Memory B cell (primary cell): ENCODE measurements at places on chromosomes 11 and 22.

- no peak for DNase-seq
These were observed 1.1 kb upstream of the MRGPRX4 start for GRCh38 chr11:18171377-18172000.

DNA sequence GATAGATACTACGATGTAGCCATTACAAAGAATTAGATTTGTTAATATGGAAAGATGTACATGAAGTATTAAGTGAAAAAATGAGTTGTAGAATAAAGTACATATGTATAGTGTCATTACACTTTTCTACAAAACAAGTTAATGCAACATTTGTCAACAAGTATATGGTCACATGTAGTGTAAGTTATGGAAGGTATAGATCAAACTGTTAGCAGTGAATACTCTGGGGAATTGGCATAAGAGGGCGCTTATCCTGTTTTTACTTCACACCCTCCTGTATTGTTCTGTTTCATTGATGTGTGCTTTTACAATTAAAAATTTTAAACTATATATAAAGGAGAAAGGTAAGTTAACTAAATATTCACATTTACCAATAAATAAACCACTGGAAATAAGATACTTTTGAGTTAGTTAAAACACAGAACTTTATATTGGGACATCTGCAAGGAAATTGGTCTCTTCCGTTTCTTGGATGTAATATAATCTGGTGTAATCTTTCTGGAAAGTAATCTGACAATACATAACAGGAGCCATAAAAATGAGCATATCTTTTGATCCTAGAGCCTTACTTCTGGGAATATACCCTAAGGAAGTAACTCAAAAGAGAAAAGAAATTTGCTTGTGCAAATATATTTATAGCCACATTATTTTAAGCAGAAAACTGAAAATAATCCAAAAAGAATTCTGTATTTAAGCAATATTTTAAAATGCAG is 34.5 kb downstream of the CSTPP1 start:
- DNase-seq, result no peak

- DNase-seq, result no peak
These were observed 47.4 kb downstream of the SNX19 start for GRCh38 chr11:130868721-130869390.

GRCh38 chr22:17732251-17732854 is 41.9 kb downstream of the BID start:
- DNase-seq, result no peak

DNA sequence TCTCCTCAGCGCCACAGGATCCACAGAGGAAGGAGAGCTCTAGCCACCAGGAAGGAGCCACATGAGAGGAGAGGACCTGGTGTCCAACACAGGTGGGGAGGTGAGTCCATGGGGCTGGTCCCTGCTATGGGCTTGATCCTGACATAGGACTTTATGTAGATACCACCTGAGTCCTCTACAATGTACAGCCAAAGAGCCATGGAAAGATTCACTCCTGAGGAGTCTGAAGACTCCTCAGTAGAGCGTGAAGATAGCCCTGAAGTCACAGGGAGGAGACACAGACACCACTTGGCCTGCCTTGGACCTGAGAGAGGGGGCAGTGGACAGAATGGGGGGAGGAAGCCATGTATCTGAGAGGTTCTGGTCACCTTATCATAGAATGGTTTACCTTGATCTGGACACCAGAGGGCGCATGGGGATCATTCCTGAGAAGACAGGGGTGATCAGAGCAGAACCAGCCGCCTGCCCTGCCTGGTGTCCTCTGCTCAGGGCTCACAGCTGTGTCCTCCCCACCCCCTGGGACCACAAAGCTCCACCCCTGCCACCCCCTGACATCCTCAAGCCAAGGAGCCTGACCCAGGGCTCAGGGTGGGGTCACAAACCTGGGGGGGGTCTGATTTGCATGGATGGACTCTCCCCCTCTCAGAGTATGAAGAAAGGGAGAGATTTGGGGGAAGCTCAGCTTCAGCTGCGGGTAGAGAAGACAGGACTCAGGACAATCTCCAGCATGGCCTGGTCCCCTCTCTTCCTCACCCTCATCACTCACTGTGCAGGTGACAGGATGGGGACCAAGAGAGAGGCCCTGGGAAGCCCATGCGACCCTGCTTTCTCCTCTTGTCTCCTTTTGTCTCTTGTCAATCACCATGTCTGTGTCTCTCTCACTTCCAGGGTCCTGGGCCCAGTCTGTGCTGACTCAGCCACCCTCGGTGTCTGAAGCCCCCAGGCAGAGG is 77.0 kb downstream of the ZNF280B start:
- DNase-seq, result peak; percentile 74

DNA sequence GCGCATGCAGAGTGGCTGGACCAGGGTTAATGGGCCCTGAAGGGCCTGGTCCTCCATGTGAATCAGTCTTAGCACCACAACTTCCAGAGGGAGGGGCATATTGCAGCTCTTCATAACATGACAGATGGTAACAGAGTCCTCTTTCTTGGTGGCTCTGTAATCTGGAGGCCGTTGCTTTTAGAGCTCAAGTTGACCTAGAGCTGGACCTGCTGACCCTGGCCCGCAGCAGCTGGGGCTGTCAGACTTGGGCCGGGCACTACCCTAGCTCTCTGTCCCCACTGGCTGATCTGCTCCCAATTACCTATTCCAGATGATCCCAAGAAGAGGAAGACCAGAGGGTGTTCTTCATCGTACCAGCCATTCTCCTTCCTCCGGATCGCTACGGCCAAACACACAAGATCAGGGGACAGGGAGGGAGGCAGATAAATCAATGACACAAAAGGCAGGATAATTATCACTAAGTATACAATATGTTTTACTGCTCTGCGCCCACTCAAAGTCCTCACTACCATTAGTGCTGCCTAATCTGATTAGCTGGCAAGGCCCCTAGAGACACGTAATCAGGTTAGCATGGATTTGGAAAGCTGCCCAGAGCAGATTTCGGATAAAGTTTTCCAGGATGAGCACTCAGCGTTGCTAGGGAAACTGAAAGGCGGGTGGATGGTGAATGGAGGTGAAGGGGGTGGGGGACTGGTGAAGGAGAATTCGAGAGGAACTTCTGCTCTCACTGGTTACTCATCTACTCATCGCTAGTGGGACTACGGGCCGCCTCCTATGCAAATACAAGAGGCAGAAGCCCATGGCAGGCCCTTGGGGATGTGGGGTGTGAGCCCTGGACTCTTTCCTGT is 64.5 kb upstream of the PHOX2A start:
- no peak for DNase-seq

GRCh38 chr11:82976786-82977185 is 75.2 kb downstream of the DDIAS start:
- DNase-seq, result no peak

GRCh38 chr22:44033694-44034093 is 9.6 kb downstream of the PARVB start:
- no peak for DNase-seq

DNA sequence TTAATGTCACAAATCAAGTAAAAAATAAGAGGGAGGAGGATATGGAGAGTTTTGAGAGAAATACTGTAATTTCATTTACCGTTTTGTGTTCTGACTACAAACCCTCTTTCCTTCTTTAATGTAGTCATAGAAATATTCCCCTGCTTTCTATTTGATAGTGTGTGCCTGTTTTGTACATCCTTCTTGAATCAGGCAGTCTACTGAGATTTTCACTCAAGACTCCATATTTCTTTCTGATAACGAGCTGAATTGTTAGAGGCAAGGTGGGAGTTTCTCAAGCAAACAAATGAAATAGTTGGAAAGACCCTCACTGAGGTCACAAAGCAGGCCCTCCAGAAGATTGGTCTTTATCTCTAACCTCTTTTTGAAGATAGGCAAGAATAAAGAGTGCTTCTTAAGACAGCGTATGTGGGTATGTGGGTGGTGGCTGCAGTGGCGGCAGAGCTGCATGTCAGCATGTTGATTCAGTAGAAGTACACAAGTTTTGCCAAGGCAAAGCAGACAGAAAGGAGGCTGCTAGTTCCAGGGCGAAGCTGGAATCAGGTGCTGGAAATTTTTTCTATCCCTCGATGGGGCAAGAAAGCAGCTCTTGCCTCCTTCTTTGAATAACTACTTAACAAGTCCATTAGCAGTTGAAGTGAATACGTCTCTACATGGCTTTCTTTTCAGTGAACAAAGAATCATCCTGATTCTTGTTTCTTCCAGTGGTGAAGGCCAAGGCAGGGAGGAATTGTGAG is 164.2 kb downstream of the FAM76B start:
- DNase-seq, result no peak

DNA sequence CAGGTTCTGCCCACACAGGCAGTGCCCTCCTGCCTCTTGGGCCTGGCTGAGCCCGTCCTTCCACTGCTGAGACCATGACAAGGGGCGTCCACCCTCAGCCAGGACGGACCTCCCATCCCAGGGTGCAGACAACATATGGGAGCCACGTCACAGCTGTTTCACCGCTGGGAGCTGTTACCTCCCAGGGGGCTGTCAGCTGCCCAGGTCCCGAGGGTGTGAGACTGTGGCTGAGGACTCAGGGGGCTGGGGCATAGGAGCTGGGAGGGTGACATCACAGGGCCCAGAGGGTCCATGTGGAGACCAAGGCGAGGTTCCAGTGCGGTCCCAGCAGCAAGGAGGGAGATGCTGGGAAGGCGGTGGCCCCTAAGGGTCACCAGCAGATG is 17.9 kb upstream of the CTSD start:
- no peak for DNase-seq

GRCh38 chr11:86129740-86130540 is 61.1 kb upstream of the PICALM start:
- DNase-seq, result no peak

DNA sequence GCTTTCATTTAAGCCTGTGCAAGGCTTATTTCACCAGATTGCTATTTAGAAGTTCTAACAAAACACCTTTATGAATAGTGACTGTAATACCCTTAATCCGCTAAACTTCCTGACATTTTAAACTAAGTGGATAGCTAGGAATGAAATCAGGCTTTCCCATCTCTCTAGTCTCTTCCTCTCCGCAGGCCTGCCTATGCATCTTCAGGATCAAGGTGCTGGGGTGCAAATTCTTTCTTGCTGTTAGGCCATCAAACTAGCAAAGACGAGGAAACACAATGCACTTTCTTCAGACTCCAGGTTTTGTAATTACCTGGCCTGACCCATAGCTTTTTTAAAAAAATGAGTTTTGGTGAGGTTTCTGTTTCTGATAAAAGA is 149.4 kb downstream of the DBX1 start:
- no peak for DNase-seq

- DNase-seq, result no peak
These were observed 94.8 kb downstream of the KCNQ1 start for GRCh38 chr11:2539371-2540222.
